ENCODE measurements at places on chromosomes 5 and 9. TPM values are rescaled to one million over a fixed set of nuclear protein-coding genes. Genes with fewer than 3 reads are reported as not detected.
A peak's percentile ranks its signal among the peaks of the same experiment; 100 is the strongest.

GRCh38 chr5:159571501-159572244, 241.4 kb upstream of the IL12B start:
- DNase-seq, result no peak

CTXN3 gene
- not detected for polyA plus RNA-seq

- no peak for DNase-seq
Measured at GRCh38 chr5:159555084-159555483, 224.8 kb upstream of the IL12B start.

PCA3 gene
- 2.5 TPM for polyA plus RNA-seq

CACNA1B gene
- 0.23 TPM for polyA plus RNA-seq

DNA sequence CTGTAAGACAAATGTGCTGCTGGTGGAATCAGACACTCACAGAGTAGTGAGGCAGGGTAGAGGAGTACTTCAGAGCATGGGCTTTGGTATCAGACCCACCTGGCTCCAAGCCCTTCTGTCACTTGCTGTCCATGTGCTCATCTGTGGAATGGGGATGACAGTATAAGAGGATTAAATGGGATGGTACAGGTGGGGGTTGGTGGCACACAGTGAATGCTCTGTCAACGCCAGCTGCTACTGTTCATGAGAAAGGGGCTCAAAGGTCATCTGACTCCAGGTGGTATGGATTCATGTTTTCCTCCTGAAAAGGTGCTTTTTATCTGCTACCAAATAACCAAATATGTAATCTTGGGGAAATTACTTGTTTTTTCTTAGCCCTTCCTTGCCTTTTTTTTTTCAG, 23.0 kb upstream of the PPARGC1B start:
- no peak for DNase-seq

DNA sequence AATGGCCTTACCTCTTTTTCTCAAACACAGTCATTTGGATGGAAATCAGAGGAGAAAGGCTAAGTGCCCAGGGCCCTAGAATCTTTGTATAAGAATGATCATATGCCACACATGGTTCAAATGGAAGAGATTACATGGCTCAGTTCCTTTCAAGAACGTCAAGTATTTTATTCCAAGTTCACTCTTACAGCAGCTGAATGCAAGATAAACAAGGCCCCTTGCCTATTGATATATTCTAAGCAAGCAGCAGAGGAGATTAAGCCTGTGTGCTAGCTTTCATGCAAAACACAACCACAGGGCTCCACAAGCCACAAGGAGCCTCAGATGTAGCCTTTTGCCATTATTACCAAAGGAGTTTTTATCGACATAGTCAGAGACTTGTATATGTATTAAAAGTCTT, 55.3 kb upstream of the SLCO6A1 start:
- peak; percentile 28 for DNase-seq

DNA sequence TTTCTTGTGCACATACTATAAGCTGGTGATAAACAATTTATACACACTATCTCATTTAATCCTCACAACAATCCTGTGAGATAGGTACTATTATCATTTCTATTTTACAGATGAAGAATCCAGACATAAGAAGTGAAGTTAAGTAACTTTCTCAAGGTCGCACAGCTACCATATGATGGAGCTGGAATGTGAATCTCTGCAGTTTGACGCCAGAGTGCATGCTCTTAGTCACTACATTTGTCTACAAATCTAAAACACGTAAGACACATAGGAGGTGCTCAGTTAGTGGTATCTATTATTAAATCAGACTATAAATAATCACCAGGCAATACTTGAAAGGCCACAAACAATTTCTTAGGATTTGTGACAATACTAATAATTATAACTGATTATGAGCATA, 45.0 kb upstream of the CDKN2B start:
- DNase-seq, result no peak

GRCh38 chr9:73775757-73776156, 624.1 kb downstream of the ANXA1 start:
- no peak for DNase-seq

NR4A3 gene
- 2.4 TPM for polyA plus RNA-seq

STK32A gene
- 16.2 TPM for polyA plus RNA-seq

- DNase-seq, result no peak
Measured at GRCh38 chr9:138020120-138020794, 142.7 kb downstream of the CACNA1B start.

DOCK2 gene
- 3.6 TPM for polyA plus RNA-seq

BTNL8 gene
- polyA plus RNA-seq, result 0.79 TPM

DBH gene
- polyA plus RNA-seq, result 1.0 TPM

DNA sequence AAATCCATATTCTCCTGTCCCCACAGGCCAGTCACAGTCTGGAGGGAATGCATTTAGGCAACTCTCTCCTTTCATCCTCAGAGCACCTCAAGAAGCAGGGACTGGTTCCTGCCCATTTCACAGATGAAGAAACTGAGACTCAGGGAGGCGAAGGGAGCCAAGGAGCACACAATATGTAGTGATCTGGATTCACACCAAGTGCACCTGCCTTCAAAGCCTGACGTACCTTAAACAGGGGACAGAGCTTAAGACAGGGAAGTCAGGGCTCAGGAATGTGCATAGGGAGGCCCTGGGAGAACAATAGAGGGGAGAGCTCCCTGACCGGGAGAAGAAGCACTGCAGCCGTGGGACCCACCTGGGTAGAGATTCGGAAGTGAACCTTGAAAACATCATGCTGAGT, 83.0 kb downstream of the GABBR2 start:
- DNase-seq, result no peak

PRSS3 gene
- polyA plus RNA-seq, result 1.2 TPM

GRCh38 chr9:98287384-98287783, 31.9 kb upstream of the TBC1D2 start:
- no peak for DNase-seq

- DNase-seq, result no peak
Measured at GRCh38 chr5:181105391-181106025, 25.5 kb downstream of the OR2V1 start.

PIP5K1B gene
- polyA plus RNA-seq, result 6.3 TPM

ATP10B gene
- polyA plus RNA-seq, result 0.46 TPM

DNA sequence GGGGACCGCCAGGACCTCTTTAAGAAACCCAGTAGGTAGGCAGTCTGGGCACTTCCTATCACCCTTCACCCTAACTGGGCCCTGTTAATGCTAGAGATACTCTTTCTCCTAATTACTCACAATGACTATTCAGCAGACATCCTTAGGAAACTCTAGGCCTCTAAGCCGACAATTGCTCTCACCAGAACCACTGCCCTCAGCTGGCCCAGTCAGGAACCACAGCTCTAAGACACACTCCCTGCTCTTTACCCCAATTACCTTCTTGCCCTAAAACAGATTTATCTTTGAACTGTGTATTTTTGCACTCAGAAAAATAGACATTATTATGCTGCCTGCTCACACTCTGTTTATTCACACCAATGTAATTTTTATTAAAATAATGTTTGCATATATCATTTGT, 432.6 kb upstream of the SLC30A5 start:
- DNase-seq, result no peak

DNA sequence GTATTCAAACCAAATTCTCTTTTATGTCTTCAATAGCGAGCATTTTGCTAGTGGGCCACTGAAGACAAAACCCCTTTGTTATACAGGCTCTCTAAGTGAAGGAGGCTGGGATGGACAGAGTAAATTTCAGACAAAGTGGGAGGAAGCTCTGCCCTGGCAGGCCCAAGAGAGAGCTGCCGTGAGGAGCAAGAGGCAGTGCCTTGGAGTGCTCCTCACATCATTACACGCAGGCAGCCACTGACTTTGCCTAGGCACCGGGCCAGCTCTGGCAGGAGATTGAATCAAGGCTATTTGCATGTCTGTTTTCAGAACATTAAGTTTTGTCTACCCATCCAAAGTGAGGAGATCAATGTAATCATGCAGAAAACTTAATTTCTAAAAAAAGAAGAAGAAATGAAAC, 167.7 kb downstream of the CCDC192 start:
- DNase-seq, result no peak

- no peak for DNase-seq
Measured at GRCh38 chr9:91873637-91874051, 76.4 kb downstream of the ROR2 start.

- DNase-seq, result no peak
Measured at GRCh38 chr5:79851391-79851863, 139.6 kb downstream of the MTX3 start.

DNA sequence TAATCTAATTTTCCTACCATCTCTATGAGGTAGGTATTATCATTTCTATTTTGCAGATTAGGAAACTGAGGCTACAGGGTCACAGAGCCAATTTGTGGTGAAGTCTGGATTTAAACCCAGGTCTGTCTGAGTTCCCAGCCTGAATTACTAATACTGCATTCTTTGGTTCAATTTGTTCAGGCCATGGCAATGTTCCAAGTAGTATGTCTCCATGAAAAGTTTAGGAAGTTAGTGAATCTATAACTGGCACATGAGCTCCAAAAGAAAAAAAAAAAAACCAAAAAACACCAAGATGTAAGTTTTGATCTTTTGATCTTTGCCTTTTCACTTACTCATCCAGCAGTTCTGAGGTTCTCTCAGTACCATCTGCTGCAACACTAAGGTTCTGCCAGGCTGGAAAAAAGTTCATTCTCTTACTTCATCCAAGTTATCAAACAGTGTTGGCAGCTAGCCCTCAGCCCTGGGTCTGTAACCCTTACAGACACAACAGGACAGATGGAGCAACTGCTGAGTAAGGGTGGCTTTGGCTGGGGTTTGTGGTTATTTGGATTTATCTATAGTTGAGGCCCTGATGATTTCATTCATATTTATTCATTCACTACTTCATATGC, 4.4 kb upstream of the TMEM268 start:
- no peak for DNase-seq

DNA sequence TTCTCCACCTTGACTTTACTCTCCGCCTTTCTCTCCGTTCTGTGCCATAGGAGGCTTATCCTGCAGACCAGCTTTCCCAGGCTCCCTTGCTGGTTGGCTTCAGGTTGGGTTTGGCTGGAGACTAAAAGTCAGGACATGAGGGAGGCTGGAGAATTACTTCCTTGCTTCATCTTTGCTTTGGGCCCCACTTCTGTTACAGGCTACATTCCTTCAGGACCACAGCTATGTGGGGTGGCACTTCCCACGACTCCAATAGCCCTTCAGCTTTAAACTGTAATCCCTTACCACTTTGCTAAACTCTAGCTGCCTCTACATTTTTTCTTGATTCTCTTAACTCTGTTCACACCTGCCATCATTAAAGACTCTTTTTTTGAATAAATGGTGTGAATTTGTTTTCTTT, 186.7 kb upstream of the NR4A3 start:
- no peak for DNase-seq

TAS2R1 gene
- polyA plus RNA-seq, result not detected

DNA sequence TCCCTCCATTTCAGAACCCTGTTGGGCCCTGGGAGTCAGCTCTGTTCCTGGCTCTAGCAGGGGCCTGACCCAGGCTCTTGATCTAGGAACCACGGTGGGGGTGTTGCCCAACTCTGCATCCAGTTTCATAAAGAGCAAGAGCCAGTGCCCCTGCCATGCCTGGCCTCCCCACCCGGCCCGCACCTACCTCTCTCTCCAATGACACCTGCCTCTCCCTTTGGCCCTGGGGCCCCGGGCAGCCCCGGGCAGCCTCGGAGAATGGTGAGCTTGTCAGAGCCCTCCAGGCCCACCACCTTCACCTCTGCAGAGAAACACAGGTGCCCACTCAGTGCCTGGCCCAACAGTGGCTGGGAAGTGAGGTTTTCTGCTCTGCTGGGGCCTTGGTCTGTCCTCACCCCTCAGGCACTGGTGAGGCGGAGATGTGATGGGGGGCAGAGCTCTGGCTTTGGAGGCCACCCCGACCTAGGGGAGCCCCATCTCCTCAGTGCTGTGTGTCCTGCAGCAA, 1.5 kb downstream of the FCN1 start:
- DNase-seq, result no peak

PCDHGA7 gene
- polyA plus RNA-seq, result 2.7 TPM

FAM153A gene
- 1.2 TPM for polyA plus RNA-seq

SLC35D2 gene
- polyA plus RNA-seq, result 38.7 TPM

STPG3 gene
- polyA plus RNA-seq, result 4.2 TPM

DNA sequence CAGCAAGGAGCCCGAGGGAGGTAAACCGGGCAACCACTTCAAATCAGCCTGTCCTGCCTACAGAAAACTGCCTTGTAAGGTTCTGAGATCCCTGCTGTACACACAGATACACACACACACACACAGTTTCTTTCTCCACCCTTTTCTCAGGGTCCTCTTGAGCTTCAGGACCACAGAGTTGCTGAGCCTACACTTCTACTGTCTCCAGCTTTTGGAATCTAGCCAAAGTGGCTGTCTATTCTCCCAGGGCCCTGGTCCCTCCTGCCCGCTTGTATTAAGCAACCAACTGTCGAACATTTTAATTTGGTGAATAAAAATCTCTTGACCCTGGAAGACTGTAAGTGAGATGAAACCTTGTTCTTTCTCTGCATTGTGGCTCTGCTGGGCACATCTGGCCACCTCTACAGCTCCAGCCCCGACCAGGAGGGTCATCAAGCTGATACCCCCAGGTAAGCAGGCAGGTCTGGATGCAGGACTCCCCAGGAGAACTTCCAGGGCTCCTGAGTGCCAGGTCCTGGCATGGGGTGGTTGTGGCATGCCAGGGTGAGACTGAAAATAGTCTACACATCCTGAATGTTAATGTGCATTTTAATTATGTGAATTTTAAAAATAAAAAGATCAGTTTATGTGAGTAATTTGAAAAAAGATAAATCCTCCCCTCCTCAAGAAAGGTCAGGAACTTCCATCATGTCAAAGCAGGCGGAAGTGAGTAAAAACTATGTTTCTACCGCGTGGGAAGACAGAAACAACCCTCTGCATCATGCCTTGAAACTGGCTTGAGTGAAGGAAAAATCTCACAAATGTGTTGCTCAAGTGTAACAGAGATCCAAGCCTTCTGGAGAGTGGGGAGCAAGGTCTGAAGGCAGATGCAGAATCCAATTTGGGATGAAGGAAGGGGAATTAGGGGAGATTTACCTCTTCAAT, 15.0 kb upstream of the S1PR3 start:
- DNase-seq, result no peak

SEMA6A gene
- 48.5 TPM for polyA plus RNA-seq

SPINK7 gene
- polyA plus RNA-seq, result 0.53 TPM

GRCh38 chr5:197892-198489, 6.7 kb downstream of the LRRC14B start:
- DNase-seq, result no peak

SLC6A7 gene
- polyA plus RNA-seq, result 0.17 TPM

- DNase-seq, result no peak
Measured at GRCh38 chr5:77852514-77853352, 76.6 kb upstream of the TBCA start.

DNA sequence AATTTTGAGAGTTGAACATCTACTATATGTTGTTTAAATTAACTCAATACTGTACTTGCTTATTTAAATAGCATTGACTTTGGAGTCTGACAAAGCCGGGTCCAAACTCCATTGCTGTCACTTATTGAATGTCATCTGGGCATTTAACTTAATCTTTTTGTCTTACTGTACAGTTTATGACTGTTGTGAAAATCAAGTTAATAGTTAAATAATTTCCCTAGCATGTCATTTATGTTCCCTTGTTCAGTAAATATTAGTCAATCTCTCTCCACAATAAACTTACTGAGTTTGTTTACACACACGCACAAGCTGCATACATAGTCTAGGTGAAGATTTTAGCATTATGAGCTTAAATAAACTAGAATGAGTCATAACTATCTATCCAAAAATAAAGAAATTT, 6.3 kb upstream of the UGCG start:
- no peak for DNase-seq

SCGB3A2 gene
- polyA plus RNA-seq, result 0.41 TPM

RELL2 gene
- 0.90 TPM for polyA plus RNA-seq

ST6GALNAC4 gene
- 13.1 TPM for polyA plus RNA-seq
